Type B pancreatic cell (in vitro differentiated cells): ENCODE measurements at places on chromosomes 2 and 18.

DNA sequence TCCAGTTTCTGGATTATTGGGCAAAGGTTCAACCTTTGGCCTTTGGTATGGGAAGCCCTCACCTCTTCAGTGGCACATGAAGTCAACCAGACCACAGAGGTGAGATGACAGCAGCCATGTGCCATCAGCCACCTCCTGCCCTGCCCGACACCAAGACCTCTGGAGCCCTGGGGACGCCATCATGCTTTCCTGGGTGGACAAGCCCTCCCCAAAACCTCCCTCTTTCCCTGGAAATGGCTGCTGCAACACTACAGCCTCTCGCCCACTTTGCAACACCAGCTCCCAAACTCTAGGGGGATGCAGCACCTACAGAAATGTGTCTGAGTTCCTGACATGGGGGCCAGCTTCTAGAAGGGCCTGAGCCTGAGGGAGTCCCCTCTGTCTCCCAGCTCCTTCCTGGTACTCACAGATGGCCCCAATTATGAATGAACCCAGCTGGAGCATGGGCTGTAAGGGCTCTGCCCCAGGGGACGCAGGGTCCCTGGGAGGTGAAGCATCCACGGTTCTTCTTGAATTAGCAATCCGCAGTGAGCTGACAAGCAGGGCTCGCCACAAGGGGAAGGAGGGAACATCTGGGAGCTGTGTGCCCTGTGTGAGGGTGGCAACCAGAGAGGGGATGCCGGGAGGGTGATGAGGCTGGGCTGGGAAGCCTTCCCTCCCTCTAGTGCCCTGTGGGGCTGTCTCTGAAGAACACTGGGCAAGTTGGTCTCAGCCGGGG is 268.5 kb upstream of the HDAC4 start:
- no peaks in the 10 kb centered on the region for H3K36me3 ChIP-seq
- no peak overlapping the region for H3K27ac ChIP-seq
- peaks cover 7% of the 10 kb centered on the region for H3K27me3 ChIP-seq
- DNase-seq, result peak; percentile 58

DNA sequence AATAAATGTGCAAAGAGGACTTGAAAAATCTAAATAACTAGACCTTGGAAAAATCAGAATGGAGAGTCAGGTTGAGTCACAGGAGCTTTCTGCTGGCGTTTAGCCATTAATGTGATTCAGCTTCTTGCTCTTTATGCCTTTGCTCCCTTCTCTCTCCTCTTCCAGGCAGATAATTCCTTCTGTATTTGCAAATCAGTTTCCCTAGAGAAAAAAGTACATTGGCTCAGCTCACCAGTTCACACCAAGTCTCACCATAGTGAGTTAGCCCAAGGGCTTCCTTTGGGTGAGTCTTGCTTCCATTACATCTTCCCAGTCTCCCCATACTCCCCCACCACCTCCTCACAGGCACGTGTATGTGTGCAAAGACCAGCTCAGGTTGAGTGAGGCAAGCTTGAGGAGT is 73.6 kb downstream of the CYBRD1 start:
- H3K4me1 ChIP-seq, result peaks cover 5% of the 10 kb centered on the region
- no peaks in the 10 kb centered on the region for H3K36me3 ChIP-seq
- H3K4me3 ChIP-seq, result no peak overlapping the region
- no peak for DNase-seq

DNA sequence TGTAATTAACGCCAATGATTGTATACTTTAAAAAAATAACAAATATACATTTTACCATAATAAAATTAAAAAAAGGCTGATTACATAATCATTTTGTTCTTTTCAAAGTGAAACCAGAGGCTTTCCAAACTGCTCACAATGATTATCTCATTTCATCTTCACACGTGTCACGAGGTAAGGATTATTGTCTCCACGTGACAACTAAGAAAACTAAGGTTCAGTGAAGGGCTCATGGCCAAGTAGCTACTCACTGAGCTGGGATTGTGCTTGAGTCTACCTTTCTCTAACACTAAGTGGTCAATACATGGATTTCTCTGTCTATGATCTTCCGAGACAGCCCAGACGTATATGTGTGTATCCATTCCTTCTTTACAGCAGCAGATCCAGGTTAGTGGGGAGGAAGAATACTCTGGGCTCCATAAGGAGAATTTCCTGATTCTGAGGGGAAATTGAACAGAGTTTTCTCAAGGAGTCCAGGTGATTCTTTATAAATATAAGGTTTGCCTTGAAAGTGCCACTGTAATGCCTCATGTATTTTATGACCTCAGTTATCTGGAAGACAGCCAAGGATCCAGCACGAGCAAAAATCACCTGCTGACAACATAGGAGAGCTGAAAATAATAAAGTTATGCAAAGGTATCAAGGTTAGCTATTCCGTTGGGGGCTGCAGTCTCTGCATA is 25.6 kb upstream of the ACSL3 start:
- no peaks in the 10 kb centered on the region for H3K36me3 ChIP-seq
- H3K4me1 ChIP-seq, result peaks cover 10% of the 10 kb centered on the region
- no peak overlapping the region for H3K4me3 ChIP-seq
- no peak for DNase-seq
- H3K27ac ChIP-seq, result no peak overlapping the region

DNA sequence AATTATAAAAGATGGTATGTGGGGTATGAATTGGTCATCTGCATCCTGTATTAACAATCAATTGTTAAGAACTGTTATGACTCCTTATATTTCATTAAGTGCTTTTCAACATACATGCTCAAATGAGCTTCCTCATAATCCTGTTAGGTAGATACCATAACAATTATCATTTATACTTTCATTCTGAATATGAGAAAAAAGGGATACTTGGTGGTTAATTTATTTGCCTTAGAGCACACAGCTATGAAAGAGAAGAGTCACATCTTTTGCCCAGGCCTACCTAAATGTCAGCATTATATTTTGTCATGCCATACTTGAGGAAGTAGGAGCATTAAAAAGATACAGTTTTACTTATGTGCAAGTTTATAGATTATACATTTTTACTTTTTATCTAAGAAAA is 169.6 kb downstream of the TCF4 start:
- no peaks in the 10 kb centered on the region for H3K27me3 ChIP-seq
- H3K4me3 ChIP-seq, result no peak overlapping the region
- no peak for DNase-seq
- no peak overlapping the region for H3K27ac ChIP-seq

- H3K4me3 ChIP-seq, result no peak overlapping the region
- H3K27me3 ChIP-seq, result no peaks in the 10 kb centered on the region
- H3K4me1 ChIP-seq, result no peaks in the 10 kb centered on the region
Measured at GRCh38 chr2:53303012-53303578, 464.5 kb upstream of the CHAC2 start.

DNA sequence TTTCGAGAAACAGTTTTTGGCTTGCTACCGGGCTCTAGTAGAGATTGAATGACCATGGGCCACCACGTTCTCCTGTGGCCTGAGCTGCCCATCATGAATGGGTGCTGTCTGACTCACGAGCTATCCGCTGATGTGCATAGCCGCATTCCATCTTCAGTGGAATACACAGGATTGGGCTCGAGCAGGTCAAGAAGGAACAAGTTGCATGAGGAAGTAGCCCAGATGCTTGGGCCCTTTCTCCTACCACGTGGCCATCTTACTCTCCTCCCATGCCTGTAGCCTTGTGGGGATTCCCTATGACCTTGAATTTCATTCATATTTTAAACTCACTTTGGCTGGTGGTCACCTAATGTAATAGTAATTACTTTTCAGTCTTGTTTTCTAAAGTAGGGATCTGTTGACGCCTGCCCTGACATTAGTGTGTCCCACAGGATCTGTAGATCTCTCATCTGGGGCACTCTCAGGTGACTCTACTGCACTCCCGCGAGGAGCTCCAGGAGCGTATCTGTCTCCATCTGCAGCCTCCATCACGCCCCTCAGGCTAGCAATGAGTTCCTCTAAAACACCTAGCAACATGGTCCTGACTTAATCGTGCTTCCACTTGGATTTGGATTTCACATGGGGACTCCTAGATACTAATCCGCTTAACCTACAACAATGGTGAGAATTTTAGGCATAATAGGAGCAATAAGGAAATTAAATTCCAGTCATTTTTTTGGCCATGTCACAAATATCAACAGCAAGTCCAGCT is 67.8 kb downstream of the PSMG2 start:
- H3K27me3 ChIP-seq, result no peaks in the 10 kb centered on the region
- H3K36me3 ChIP-seq, result no peaks in the 10 kb centered on the region
- no peak overlapping the region for H3K27ac ChIP-seq
- peaks cover 6% of the 10 kb centered on the region for H3K4me1 ChIP-seq
- no peak overlapping the region for H3K4me3 ChIP-seq
- no peak for DNase-seq

- peaks cover 22% of the 10 kb centered on the region for H3K4me1 ChIP-seq
- H3K27ac ChIP-seq, result no peak overlapping the region
- H3K4me3 ChIP-seq, result no peak overlapping the region
- H3K36me3 ChIP-seq, result no peaks in the 10 kb centered on the region
Measured at GRCh38 chr2:313991-314390, 26.1 kb upstream of the ALKAL2 start.

DNA sequence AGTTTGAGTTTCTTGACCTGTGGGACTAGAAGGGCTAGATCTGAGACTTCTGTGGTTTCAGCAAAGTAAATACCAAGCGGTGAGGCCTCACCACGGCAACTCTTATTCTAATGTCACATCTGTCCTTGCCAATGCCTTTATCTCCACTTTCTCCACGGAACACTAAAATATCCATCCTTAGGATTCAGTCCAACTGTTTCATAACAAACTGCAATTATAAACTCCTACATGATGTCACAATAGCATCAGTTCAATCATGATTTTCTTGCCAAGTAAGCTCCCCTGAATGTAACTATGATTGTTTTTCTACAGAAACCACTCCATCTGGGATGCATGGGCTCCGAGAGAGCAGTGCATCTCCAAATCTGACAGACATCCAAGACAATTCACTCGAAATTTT is 79.6 kb downstream of the LRATD1 start:
- H3K27me3 ChIP-seq, result peaks cover 2% of the 10 kb centered on the region
- no peak overlapping the region for H3K4me3 ChIP-seq
- H3K4me1 ChIP-seq, result peaks cover 5% of the 10 kb centered on the region
- no peak for DNase-seq
- no peak overlapping the region for H3K27ac ChIP-seq

DNA sequence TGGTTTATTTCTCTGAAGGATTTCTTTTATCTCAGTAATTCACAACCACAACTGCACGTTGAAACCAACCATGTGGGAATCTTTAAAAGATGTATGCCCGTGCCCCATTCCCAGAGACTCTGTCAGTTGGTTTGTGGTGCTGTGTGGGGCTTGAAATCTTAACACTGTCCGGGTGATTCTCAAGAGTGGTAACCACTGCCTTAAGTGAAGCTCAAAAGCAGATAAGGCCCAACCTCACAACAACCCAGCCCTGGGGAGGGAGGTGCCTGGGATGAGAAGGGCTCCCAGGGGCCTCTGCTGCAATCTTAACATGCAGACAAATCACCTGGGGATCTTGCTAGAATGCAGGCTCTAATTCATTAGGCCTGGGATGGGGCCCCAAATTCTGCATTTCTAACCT is 13.4 kb downstream of the AOX1 start:
- peaks cover 4% of the 10 kb centered on the region for H3K27me3 ChIP-seq
- H3K4me1 ChIP-seq, result peaks cover 17% of the 10 kb centered on the region
- H3K27ac ChIP-seq, result no peak overlapping the region
- DNase-seq, result no peak

- no peak overlapping the region for H3K4me3 ChIP-seq
- H3K36me3 ChIP-seq, result no peaks in the 10 kb centered on the region
- DNase-seq, result no peak
Measured at GRCh38 chr2:719191-719590, 42.0 kb upstream of the TMEM18 start.

DNA sequence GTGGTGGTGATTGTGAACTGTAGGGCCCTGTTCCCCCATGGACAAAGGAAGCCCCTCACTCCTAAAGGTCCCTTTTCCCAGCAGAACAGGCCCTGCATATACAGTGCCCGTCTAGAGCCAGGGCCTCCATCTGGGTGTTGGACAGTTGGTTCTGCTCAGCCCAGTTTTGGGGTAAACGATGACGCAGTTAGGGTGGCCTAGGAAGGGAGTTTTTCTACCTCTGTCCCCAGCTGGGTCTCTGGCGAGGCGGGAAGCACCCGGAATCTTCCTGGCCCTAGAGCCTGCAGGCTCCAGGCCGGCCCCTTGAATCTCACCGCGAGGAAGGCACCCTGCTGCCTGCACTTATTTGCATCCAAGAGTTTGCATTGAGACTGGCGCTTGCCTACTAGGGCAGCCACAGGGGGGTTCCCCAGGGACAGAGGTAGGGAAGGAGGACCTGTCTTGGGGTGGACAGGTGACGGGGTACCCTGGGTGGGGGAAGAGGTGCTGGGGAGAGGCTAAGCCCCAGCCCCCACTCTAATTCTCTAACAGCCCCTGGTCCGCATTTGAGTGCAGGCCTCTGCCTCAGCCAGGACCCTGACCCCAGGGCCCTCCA is 529 bp upstream of the MTA3 start:
- peak; percentile 68 for DNase-seq
- H3K4me1 ChIP-seq, result peaks cover 21% of the 10 kb centered on the region
- H3K27me3 ChIP-seq, result no peaks in the 10 kb centered on the region
- H3K4me3 ChIP-seq, result peak overlapping the region; percentile 88
- H3K36me3 ChIP-seq, result peaks cover 3% of the 10 kb centered on the region
- H3K27ac ChIP-seq, result peak overlapping the region; percentile 85

DNA sequence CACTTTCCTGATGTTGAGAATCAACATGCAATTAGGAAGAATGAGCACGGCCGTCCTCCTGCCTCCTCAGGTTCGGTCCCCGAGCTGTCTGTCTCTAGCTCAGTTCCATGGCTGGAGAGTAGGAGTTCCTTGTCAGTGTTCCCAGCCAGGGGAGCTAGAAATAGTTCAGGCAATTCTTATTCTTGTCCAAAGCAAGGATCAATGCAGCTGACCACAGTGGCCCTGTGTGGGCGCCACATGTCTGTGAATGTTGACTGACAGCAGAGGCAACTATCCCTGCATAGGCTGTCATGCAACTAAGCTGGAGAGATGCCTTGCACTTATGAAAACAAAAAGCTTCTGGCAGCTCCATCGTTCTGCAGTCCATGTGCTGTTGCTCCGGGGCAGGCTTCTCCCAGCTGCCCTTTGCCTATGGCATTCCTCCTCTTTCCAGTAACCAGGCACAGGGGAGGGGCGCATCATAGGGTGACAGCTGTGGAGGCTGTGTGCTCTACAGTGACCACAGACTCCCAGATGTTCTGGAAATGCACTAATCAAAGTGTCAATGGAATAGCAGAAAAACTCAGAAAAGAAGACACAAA is 58.7 kb downstream of the PDCL3 start:
- no peak for DNase-seq
- H3K27me3 ChIP-seq, result peaks cover 16% of the 10 kb centered on the region
- H3K36me3 ChIP-seq, result no peaks in the 10 kb centered on the region
- H3K27ac ChIP-seq, result no peak overlapping the region
- no peaks in the 10 kb centered on the region for H3K4me1 ChIP-seq

DNA sequence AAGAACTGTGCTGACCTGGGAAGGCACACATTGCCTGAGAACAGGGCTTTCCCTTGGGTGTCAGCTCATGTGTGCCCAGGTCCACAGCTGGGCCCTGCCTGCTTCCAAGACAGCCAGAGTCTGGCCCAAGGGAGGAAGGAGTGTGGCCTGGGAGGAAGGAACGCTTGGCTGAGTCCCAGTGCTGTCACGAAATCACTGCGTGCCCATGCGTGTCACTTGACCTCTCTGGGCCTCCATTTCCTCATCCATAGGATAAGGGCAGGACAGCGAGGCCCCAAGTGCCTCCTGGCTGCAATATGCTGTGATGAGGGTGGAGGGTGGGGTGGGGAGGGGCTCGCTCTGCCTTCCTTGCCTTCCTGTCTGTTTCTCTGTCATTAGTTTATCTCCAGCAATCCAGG is 642 bp upstream of the KCNK3 start:
- H3K4me1 ChIP-seq, result peaks cover 9% of the 10 kb centered on the region
- H3K27me3 ChIP-seq, result peaks cover 60% of the 10 kb centered on the region
- H3K4me3 ChIP-seq, result peak overlapping the region; percentile 83
- DNase-seq, result no peak

GRCh38 chr2:156110890-156111289 is 221.6 kb downstream of the NR4A2 start:
- no peaks in the 10 kb centered on the region for H3K27me3 ChIP-seq
- no peaks in the 10 kb centered on the region for H3K4me1 ChIP-seq
- H3K4me3 ChIP-seq, result no peak overlapping the region
- H3K36me3 ChIP-seq, result no peaks in the 10 kb centered on the region
- H3K27ac ChIP-seq, result no peak overlapping the region
